ENCODE measurements at places on chromosomes 1 and 21.
A peak's percentile ranks its signal among the peaks of the same experiment; 100 is the strongest.

GRCh38 chr1:43711524-43712386 is 4.4 kb downstream of the ST3GAL3 start:
- DNase-seq = peak; percentile 91

DNA sequence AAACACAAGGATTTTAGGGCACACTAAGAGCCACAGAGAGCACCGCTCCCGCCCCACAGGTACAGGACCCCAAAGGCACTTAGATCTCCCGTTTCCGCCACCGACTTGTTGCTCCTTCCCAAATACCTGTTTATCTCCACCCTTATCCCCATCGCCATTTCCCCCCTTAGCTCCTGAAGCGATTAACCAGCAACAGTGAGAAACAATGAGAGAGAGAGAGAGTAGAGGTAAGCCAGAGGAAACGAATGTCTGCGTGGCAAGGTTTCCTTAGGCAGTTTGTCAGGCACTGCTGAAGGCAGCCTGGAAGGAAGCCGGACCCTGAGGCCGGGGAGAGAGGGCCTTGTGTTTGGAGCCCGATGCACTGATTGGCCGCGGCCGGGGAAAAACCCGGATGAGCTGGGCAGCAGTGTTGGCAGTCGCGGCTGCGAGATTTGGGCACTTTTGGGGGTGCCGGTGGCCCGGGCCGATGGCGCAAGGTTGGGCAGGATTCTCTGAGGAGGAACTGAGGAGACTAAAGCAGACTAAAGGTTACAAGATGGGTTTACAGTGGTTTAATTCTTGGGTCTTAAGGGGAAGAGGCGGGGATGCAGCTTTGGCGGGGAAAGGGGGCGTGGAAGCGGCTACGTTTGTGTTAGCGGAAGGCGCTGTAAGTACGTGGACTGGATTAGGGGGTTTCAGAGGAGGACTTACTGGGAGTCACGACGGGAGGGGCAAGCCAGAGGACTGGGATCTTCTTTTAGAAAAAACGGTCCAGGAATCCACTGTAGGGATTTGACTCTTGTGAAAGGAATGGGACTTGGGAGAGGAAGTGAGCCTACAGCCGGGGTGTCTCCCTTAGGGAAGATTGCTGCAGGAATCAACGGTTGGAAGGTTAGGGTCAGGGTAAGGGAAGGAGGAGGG is at the start of gene GORAB:
Gene GORAB, plus strand, starts transcription at position 409 of the 900 bp plus-strand sequence. Its CDS starts 58 bp downstream, at position 467.
- DNase-seq = peak; percentile 90

- no peak for DNase-seq
Observed at GRCh38 chr1:5493851-5494311, 498.3 kb downstream of the NPHP4 start.

DNA sequence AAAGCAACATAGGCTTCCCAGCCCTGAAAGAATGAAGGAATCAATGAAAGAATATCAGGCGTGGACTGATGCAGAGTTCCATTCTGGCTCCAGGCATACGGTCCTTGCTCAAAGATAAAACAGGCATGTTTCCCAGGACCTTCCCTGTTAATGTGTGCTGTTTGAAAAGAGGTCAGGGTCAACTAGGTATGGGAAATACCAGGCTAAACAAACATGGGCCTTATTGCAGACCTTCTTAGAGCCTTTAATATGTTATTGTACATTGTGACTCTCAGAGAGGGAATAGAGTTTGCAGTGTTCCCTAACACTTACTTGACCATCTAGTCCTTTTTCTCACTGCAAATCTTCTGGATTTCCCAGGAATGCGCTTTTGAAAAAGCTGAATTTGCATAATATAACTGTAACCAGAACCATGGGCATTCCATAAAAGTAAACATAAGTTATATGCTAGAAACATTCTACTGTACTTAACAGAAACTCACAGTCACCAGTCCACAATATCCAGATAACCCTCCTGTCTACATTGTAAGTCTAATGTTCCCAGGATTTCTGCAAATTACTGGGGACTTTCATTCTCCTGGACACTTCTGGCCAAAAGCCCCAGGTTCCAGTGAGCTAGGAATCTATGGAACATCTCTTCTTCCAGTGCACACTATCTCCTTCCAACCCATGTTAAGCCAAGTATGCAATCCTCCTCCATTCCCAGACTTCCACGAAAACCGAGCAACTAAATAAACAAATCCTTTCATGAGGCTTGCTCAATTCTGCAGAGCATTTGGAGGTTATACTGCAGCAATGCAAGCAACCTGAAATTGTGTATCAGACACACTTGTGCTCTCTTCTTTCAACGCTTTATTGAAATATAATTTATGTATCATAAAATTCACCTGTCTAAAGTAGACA is 486.6 kb downstream of the SETD4 start:
- DNase-seq = peak; percentile 81

DNA sequence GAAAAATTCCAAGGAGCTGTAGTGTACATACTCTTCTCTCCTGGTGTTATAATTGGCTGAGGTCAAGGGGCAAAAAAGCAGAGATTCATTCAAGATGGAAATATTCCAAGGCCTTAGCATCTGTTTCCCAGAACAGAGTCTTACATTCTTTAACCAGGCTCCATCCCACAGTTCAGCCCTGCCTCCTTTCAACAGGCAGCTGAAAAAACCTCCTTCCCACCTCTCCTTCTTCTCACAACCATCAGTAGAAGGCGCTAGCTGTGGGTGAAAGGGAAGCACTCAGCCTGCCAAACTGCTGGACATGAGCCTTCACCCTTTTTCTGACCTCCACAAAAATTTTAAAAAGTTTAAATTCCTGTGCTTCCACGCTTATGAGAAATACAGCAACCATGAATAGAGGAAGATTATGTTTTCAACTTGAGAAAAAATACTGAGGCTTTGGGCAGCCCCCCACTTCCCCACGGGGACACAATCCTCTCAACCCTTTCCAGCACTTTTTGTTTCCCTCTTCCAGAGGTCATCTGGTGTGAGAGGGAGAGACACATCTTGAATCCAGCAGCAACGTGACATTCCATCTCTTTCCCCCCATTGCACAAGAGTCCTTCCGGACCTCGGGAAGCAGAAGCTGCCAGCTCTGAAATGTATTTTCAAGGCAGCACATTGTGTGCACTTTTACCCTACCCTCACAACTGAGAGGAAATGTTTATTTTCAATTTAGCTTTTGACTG is 43.2 kb upstream of the FMO2 start:
- DNase-seq = peak; percentile 67

- DNase-seq = no peak
Observed at GRCh38 chr1:36126797-36127500, 1.9 kb upstream of the COL8A2 start.

GRCh38 chr1:17564458-17565393 is 25.2 kb downstream of the ARHGEF10L start:
- no peak for DNase-seq

- no peak for DNase-seq
Observed at GRCh38 chr1:242870966-242871365, 346.5 kb upstream of the PLD5 start.

- peak; percentile 84 for DNase-seq
Observed at GRCh38 chr1:43688594-43689000, 18.7 kb upstream of the ST3GAL3 start.

- DNase-seq = no peak
Observed at GRCh38 chr1:67735206-67735605, 50.2 kb downstream of the GADD45A start.

- peak; percentile 88 for DNase-seq
Observed at GRCh38 chr1:183030053-183030452, 6.8 kb downstream of the LAMC1 start.

- no peak for DNase-seq
Observed at GRCh38 chr1:53069663-53070327, 7.8 kb downstream of the PODN start.

- DNase-seq = no peak
Observed at GRCh38 chr1:194517567-194517966, 1331.2 kb upstream of the B3GALT2 start.

- DNase-seq = no peak
Observed at GRCh38 chr1:110098222-110099026, 13.8 kb upstream of the UBL4B start.

- peak; percentile 31 for DNase-seq
Observed at GRCh38 chr1:9848022-9848421, 24.3 kb upstream of the CLSTN1 start.

GRCh38 chr1:83000286-83000685 is 998.6 kb downstream of the TTLL7 start:
- DNase-seq = no peak

DNA sequence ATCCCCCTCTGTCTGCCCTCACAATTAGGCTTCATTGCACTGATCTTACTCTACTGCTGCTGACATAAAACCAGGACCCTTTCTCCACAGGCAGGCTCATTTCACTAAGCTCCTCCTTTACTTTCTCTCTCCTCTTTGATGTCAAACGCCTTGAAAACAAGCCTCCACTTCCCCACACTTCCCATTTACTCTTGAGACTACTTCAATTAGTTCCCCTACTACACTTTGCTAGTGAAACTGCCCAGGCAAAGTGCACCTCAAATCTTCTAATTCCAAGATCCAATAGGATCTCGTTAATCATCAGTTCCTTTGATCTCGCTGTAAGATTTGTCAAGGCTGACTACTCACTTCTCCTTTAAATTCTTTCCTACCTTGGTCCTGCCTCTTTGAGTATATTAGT is 5.9 kb upstream of the CDC20 start:
- no peak for DNase-seq

DNA sequence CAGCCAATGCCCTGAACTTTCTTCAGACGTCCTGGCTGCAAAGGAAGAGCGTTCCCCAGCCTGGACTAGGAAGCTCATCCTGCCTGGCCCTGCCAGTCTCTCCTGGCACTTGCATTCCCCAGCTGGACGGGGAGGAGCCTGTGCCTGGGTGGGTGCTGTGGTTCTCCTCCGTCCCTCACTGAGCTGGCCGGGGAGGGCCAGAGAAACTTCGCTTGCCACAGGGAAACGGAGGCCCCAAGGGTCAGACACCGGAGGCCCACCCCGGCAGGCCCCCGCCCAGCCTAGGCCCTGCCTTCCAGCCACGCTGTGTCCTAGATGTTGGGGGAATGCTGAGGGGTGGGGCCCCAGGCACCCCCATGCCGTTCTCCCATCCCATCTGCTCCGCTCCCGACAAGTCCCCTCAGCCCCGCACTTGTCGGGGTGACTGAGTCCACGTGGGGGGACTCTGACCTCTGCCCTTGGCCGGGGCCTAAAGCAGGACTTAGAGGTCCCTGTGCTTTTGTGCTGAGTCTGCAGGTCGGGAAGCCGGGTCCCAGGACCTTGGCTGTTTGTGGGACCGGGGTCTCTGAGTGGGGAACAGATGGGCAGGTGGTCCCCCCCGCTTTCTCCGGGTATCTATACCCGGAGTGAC is 4.8 kb downstream of the FTCD start:
- DNase-seq = no peak

DNA sequence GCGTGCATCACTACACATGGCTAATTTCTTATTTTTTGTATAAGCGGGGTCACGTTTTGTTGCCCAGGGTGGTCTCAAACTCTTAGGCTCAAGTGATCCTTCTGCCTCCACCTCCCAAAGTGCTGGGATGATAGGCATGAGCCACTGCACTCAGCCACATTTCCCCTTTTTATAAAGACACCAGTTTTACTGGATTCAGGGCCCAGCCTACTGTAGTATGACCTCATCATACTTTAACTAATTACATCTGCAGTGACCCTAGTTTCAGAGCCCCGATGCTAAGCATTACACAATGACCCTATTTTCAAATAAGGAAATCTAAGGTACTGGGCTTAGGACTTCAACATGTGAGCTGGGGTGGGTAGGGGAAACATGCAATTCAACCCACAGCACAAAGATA is 31.8 kb upstream of the ENAH start:
- no peak for DNase-seq

- DNase-seq = no peak
Observed at GRCh38 chr1:113211467-113211866, 138.5 kb downstream of the LRIG2 start.

- no peak for DNase-seq
Observed at GRCh38 chr1:85223334-85223733, 22.5 kb upstream of the SYDE2 start.

DNA sequence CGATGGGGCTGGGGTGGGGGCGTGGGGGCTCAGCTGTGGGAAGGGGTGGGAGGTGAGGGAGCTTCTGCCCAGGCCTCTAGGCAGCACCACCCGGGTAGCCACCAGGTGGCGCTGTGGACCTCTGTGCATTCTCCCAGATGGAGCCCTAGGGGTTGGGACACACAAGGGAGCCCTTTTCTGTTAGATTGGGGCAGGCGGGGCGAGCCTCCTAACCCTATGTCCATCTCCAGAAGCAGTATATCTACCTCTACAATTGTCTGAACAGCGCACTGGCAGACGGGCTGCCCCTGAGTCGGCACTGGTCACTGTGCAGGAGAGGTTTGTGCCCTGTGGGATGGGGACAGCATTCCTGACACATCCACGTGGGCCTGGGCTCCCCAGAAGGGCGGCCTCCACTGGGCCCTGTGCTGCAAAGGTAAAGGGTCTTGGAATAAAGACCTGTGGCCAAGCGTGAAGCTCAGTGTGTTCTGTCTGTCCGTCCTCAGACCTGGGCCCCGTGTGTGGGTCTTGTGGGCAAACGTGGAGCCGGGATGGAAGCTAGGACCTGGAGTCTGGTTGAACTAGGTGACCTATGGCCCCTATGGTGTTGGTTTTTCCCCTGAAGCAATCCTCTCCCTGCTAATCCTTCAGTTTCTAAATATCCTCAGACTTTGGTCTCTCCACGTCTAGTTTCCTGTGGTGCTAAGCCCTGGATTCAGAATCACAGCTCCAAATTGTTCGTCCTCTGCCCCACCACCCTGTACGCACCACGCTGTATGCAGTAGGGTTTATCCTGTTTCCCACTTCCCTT is 4.4 kb upstream of the LGR6 start:
- no peak for DNase-seq

DNA sequence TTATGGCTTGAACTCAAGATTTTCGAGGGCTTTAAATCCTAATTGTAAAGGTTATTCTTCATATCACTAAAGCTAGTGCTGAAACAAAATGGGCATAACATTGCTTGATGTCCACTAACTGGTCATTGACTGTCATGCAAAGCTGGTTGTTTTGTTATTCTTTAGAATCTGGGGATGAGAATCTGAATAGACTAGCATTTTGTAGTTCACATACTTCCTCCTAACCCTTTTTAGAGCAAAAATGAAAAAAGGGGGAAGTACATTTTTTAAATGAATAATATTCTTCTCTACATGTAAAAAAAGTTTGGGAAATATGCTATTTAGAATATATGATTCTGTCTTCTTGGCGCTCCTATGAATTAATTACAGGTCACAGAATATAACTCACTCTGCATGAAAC is 72.2 kb upstream of the HMCN1 start:
- DNase-seq = no peak

GRCh38 chr1:223775054-223775453 is 62.7 kb downstream of the CAPN2 start:
- peak; percentile 51 for DNase-seq

GRCh38 chr1:27071049-27071416 is 58.4 kb upstream of the TENT5B start:
- DNase-seq = peak; percentile 70

DNA sequence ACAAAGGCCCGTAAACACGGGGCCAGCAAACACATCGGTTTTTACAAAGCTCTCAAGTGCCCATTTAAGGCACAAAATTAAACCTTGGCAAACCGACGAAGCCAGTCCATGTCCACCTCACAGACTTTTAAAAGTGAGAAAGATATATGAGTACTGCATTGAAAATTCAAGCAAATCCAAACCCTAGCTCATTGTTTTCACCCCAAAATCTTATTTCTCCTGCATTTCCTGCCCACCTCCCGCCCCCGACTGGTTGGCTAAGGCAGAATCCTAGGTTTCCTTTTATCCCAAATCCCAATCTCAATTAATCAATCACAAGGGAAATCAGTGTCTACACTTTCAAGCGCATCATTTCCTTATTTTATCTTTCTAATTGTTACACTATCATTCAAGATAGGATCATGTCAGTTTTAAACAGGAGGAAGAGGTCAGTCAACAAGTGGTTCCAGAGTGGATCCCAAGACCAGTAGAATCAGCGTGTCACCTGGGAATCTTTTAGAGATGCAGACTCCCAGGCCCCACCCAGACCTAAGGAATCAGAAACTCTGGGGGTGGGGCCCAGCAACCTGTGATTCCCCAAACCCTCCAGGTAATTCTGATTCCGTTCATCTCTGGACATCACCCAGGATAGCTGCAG is 1.7 kb upstream of the GNG4 start:
- DNase-seq = no peak

Data from amniotic epithelial cell (primary cell).